Stimulated activated naive CD4-positive, alpha-beta T cell (primary cell): ENCODE measurements at places on chromosomes 4 and X.
A peak's percentile ranks its signal among the peaks of the same experiment; 100 is the strongest.

- no peak for DNase-seq
Measured at GRCh38 chr4:98890702-98891455, 38.1 kb downstream of the EIF4E start.

- no peak for DNase-seq
Measured at GRCh38 chrX:105502336-105502735, 281.8 kb upstream of the TEX13A start.

GRCh38 chr4:165828928-165829327 is 44.1 kb upstream of the TLL1 start:
- no peak for DNase-seq

GRCh38 chrX:17692709-17693346 is 44.5 kb upstream of the SCML1 start:
- no peak for DNase-seq

GRCh38 chrX:108947205-108947604 is 210.8 kb upstream of the IRS4 start:
- DNase-seq, result no peak

GRCh38 chrX:47840111-47840510 is 3.4 kb downstream of the ZNF81 start:
- no peak for DNase-seq

GRCh38 chrX:110402091-110402849 is 43.6 kb downstream of the RTL9 start:
- DNase-seq, result no peak

- no peak for DNase-seq
Measured at GRCh38 chr4:18815779-18816173, 794.2 kb upstream of the LCORL start.

DNA sequence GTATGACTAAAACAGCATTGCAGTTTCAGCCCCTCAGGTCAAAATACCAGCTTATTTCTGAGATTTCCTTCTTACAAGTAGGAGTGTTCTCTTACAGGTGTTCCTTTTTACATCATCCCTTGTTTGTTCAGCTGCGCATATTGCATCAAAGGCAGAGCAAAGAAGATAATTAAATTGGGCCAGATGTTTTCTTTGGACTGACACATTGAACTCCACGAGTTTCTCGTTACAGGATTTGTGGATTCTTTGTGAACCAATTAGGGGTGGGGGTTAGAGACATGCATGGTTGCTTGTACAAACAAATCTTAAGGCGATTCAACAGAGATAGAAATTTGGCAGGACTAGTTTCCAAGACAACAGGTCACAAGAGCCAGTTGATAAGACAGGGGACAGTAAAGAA is 95.7 kb downstream of the SPANXN4 start:
- DNase-seq, result no peak

DNA sequence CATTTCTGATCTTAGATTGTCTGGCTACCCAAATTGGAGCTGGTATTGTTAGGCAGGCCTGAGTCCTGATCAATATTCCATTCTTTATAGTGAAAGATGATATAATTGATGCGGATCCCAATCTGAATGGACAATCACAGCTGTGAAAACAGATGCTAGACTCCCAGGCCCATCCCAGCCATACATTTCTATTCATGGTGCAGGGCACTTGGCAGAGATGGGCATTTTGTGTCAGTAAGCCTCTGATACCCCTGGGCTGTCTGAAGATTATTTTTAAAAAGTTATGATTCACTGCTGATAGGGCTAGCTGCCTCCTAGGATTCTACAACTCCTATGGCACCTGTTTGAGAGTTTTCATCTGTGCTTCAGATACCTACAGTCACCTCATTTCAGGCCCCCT is 61.2 kb upstream of the TSPAN7 start:
- no peak for DNase-seq

- no peak for DNase-seq
Measured at GRCh38 chr4:186189656-186190055, 1.7 kb upstream of the CYP4V2 start.

- DNase-seq, result no peak
Measured at GRCh38 chrX:30948051-30948450, 59.0 kb upstream of the TAB3 start.

DNA sequence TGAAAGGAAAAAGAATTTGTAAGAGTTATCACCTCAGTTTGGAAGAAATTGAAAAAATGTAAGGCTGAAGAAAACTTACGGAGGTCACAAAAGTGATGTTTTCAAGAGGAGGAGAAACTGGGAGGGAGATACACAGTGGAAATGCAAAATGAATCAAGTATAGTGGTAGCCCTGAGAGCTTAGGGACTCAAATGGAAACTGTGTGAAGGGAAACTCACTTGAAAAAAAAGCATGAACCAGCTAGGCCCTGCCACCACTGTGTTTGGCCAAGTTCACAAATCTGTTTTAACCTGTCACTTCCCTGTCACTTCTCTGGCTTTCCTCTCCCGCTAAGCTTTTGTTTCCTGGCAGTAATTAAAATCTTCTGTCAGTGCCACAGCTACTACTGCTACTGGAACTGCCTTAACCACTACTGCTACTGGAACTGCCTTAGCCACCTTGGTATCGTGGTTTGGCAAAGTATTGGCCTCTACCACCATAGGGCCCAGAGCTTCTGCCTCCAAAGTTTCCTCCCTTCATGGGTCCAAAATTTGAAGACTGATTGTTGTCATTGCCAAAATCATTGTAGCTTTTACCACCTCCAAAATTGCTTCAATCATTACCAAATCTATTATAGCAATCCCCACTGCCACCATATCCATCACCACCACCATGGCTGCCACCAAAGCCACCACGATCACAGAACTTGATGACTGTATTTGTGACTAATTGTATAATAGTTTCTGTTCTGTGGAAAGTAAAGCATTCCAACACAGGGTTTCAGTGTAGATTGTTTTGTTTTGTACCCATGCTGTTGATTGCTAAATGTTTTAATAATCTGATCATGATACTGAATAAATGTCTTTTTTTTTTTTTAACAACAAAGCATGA is 41.5 kb downstream of the SMARCA5 start:
- DNase-seq, result no peak

GRCh38 chr4:168870004-168870403 is 140.1 kb downstream of the CBR4 start:
- DNase-seq, result no peak

- DNase-seq, result no peak
Measured at GRCh38 chr4:168845897-168846296, 164.2 kb downstream of the CBR4 start.

DNA sequence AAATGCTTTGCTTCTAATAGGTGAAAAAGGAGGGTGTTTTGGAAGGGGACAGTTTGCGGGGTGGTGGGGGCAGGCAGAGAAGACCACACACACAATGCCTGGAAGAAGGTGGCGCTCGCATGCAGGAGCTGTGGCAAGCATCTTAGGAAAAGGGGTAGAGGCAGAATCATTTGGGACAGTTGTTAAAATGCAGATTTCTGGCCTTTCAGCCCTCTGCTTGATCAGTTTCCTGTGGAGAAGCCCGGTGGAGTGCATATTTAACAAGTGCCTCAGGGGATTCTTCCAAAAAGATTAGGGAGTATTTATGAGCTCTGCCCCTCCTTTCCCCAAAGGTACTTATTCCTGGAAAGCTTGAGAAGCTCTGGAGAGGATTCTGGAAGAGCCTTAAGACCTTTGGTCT is 4.8 kb downstream of the NOCT start:
- no peak for DNase-seq

DNA sequence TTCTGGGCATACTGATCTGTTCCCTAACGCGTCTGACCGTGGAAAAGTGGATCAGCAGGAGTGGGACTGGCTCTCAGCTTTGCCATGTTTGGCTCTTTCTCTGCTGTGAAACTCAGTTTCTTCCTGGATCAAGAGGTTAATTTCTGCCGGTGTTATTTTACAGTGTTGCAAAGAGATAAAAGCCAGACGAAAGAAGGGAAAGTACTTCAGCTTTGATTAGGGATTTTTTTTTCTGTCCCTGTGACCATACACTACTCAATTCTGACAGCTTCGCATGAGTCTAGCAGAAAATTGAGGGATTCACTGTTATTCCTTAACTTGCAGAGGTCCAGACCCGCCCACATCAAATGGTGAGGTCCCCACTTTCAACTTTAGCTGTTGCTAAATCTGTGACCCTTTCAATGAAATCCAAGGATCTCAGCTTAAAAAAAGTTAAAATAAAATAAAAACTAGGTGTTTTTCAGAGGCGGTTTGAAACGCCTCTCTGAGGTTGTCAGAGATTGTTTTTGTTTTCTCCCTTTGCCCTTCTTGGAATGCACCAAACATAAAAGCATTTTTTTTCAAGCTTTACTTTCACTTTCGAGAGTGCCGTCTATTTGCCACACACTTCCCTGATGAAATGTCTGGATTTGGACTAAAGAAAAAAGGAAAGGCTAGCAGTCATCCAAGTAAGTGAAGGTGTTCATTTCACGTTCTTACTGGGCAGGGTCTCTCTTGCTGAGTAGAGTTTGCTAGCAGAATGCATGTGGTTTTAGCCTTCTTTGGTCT is at the start of gene TLR3:
Gene TLR3 (plus strand): TSS at position 576 of the 768 bp plus-strand sequence. CDS start 7,464 bp downstream, outside the sequence.
- no peak for DNase-seq

- DNase-seq, result no peak
Measured at GRCh38 chr4:47109379-47109778, 78.0 kb downstream of the GABRB1 start.

DNA sequence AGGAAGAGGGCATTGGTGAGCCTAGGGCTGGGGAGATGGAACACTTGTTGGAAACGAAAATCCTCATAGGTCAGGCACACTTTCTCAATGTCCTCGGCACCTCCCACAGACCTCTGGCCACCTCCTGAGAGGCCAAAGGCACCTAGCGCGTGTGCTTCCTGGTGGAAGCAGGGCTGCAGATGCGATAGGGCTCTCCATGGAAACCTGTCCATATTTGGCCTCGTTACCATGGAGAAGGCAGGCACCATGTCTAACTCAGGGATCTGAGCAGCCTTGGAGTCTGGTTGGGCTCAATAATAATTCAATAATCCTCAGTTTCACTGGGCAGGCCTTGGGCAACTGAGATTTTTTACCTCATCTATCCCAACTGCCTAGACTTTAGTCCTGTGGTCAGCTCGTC is 58.3 kb downstream of the RAI2 start:
- no peak for DNase-seq

GRCh38 chr4:169619958-169620879 is at the start of gene CLCN3:
CLCN3 (plus strand) TSS chr4:169620578; CDS start chr4:169635929, 15,351 bp downstream.
- DNase-seq, result peak; percentile 69

GRCh38 chr4:159425737-159426305 is 322.9 kb downstream of the RAPGEF2 start:
- DNase-seq, result no peak

DNA sequence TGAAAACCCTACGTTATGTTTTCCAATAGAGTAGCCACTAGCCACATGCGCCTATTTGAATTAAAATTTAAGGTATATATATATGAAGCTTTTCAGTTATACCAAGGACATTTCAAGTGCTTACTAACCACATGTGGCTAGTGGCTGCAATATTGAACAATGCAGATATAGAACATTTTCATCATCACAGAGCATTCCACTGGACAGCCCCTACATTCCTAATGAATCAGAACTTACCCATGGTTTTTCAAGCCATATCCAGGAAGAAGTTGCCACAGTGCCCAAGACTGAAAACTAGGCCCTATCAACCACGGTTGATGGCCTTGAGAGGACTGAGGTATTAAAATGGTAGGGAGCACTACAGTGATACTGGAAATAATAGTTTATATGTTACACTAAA is 29.7 kb downstream of the NEK1 start:
- DNase-seq, result no peak

GRCh38 chr4:23166919-23167318 is 474.2 kb downstream of the GBA3 start:
- DNase-seq, result no peak

DNA sequence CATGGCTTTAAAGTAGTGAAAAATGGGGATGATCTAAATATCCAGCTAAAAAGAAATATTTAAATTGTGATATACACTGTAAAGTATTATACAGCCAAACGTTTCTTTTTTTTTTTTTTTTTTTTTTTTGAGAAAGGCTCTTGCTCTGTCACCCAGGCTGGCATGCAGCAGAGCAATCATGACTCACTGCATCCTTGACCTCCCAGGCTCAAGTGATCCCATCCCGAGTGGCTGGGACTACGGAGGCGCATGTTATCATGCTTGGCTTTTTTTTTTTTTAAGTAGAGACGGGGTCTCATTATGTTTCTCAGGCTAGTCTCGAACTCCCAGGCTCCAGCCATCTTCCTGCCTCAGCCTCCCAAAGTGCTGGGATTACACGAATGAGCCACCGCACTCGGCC is 17.1 kb downstream of the SMIM14 start:
- no peak for DNase-seq

DNA sequence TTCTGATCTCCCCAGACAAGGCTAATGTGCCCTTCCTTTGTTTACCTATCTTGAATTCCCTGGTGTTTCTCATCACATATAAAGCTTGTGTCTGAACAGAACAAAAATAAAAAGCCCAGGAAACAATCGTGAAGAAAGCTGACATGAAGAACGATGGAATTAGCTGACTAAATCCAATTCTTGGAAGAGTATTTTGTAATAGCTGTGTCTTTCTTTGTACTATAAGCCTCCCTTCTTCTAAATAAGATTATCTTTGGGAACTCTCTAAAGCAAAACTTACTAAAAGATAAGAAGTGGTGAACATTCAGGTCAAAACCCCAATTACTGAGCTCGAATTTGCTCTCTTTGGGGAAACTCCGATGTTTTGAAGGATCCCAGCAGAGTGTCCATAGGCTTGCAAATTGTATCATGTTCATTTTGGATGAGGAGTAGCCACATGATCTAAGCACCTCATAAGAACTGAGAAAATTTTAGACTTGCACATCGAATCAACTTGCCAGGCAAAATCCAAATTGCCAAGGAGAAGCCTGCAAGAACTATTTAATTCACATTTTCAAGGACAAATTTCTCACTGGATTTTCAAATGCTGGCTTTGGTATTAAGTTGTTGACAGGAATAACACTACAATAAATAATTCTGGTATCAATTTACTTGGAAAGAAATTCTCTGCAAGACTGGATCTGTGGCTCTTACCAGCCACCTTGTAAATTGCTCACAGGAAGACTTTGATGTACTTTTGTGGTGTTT is 106.2 kb downstream of the LNX1 start:
- DNase-seq, result no peak

- no peak for DNase-seq
Measured at GRCh38 chr4:36348403-36348938, 67.1 kb downstream of the DTHD1 start.

DNA sequence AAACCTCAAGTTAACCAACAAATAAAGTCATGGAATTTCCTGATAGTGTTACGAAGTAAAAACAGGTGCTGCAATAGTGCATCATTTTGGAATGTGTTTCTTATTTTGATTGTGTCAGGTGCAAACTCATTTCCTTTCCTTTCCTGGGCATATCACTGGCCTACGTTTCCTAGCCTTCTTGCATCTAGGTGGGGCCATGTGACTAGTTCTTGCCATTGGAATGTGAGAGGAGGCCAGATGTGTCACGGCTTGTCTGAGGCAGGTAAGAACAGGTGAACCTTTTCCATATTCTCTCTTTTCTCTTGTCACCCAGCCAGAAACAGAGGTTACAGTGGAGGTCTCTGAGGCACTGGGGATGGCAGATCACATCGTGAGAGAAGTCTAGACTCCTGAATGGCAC is 868.0 kb downstream of the RPA4 start:
- DNase-seq, result no peak

DNA sequence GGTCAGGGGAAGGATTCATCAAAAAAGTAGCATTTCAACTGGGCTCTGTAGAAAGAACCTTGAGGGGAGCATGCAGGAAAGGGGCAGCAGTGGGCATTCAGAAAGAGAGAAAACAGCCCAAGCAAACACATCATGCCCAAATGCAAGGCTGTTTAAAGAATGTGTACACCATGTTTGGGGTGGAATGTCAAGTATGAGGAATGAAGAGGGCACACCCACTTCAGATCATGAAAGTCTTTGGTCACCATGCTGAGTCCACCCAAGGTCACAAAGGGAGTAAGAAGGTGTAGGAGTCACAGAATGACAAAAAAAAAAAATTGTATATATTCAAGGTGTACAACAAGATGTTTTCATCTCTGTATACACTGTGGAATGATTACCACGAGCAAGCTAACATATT is 9.4 kb downstream of the S100G start:
- DNase-seq, result no peak
